Smooth muscle cell of the pulmonary artery (primary cell): ENCODE measurements at places on chromosomes 7 and 10. TPM values are rescaled to one million over a fixed set of nuclear protein-coding genes. Genes with fewer than 3 reads are reported as not detected.

The ABCB4 gene
- total RNA-seq = 0.99 and 1.1 TPM in 2 replicates

The RAB11FIP2 gene
- total RNA-seq = 15.2 and 16.5 TPM in 2 replicates

The ZNF488 gene
- total RNA-seq = 0.13 TPM in 1 of 2 replicates, not detected in the other

The GIMAP4 gene
- total RNA-seq = 0.13 and 0.33 TPM in 2 replicates

The FAM24B gene
- 2.2 and 2.7 TPM in 2 replicates for total RNA-seq

The AUTS2 gene
- 4.9 and 5.3 TPM in 2 replicates for total RNA-seq

The CALCR gene
- total RNA-seq = not detected in 2 replicates

The AOAH gene
- not detected in 2 replicates for total RNA-seq

The AEBP1 gene
- 241 and 333 TPM in 2 replicates for total RNA-seq

The OGDHL gene
- total RNA-seq = 0.26 and 1.7 TPM in 2 replicates

The ECHDC3 gene
- 2.1 and 4.4 TPM in 2 replicates for total RNA-seq

The CISD1 gene
- total RNA-seq = 21.0 and 22.4 TPM in 2 replicates

The CASP2 gene
- total RNA-seq = 12.4 and 13.6 TPM in 2 replicates

The TTYH3 gene
- total RNA-seq = 37.3 and 76.9 TPM in 2 replicates

The TUBB8 gene
- total RNA-seq = not detected in 2 replicates

The MET gene
- 55.3 and 131 TPM in 2 replicates for total RNA-seq

The SDK1 gene
- total RNA-seq = 0.07 and 0.78 TPM in 2 replicates

The TRPV5 gene
- not detected in 2 replicates for total RNA-seq

The FXYD4 gene
- not detected in 2 replicates for total RNA-seq

The GCC1 gene
- 21.7 and 22.9 TPM in 2 replicates for total RNA-seq
